Coronary artery (tissue), 2 donors: ENCODE measurements at places on chromosomes 3 and 15.

- DNase-seq = no peak
Measured at GRCh38 chr3:43892061-43892460, 201.3 kb downstream of the ABHD5 start.

DNA sequence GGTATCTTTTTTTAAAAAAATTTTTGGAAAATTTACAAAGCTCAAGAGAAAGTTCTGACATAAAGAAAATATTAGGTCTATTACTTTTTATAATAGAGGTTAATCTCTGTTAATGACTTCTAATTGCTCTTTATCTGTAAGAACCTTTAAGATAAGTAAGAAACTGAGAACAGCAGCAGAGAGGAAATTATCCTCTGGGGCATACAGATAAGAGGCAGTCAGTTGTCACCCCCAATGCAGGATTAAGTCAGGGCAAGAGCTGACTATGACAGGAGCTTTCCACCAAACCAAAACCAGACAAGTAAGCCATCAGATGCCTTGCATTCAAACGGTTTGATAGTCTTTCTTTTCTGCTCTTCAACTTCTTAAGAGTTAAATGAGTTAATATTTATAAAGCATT is 149.0 kb downstream of the GSK3B start:
- no peak for DNase-seq

DNA sequence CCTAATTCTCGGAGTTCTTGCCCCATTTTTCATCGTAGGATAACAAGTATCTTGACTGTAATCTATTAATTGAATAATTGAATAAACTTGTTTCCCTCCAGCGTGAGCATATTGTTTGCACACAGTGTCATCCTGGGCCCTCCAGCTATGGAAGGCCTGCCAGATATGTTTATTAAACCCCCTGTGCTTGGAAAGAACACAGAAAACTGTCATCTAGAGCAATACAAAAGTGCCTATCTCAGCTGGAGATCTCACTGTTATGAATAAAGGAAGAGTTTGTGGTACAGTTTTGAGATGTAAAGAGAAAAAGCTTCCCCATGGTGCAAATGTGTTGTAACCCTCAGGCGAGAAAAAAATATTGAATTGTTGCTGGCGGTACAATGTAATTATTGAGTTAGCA is 405.9 kb downstream of the SOX2 start:
- DNase-seq = no peak

DNA sequence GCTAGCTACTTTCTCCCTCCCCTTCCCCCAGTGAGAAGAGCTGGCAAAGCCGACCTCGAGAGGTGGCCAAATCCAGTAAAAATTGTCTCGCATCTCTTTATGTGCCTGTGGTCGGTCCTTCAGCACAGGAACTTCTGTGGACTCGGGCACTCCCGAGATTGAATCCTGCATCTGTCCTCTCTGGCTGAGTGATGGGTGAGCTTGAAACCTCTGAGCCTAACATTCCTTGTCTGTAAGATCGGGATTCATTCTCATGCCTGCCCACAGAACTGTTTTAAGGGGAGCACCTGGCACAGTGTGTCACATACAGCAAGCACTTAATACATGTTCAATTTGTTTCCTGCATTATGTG is 11.3 kb downstream of the CX3CR1 start:
- no peak for DNase-seq

DNA sequence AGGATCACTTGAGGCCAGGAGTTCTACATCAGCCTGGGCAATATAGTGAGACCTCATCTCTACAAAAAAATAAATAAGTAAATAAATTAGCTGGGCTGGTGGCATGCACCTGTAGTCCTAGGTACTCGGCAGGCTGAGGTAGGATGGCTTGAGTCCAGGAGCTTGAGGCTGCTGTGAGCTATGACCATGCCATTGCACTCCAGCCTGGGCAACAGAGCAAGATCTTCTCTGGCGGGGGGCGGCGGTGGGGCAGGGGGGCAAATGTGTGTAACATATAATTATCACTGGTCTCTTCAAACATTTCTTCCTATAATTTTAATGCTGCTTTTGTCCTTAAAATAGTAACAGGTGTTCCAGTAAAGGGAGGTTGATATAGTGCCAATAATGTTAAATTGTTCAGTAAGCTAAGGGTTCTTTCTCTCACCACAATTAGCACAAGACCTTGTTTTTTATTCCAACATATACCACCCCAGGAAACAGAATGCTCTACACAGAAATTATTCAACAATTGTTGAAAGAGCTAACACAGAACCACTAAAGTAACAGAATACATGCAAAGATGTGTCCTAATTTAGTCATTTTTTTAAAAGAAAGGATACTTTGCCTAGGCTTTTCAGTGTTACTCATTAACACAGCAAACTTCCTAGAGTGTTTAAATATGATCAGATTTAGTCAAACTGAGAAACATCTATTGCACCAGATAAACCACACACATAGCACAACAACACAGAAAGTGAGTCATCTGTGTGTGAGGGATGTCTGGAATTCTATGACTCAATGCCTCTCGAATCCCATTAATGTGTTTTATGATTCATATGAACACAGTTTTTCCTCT is 29.1 kb downstream of the ANKRD28 start:
- no peak for DNase-seq

DNA sequence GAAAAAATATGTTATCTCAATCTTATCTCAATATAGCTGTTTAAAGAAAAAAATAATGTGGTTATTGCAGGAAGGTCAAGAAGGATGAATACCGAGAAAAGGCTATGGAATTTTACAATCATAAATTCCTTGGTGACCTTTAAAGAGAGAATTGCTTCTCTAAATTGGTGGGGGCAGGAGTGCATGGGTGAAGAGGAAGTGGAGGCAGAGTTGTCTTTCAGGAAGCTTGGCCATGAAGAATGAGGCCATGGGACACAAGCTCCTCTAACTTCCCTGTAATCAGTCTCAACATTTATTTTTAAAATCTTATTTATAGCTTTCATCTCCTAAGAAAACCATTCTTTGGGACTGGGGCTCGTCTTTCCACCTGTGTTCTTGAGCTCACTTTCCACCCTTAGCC is 22.4 kb upstream of the ALDH1A2 start:
- DNase-seq = no peak
